ENCODE measurements at places on chromosomes 5 and 9. TPM values are rescaled to one million over a fixed set of nuclear protein-coding genes. Genes with fewer than 3 reads are reported as not detected.

GRCh38 chr9:136856079-136856476, 3.9 kb downstream of the MAMDC4 start:
- DNase-seq: no peak

GRCh38 chr5:111372799-111373198, 139.5 kb downstream of the STARD4 start:
- DNase-seq: no peak

GRCh38 chr9:127637322-127637847, 25.3 kb downstream of the STXBP1 start:
- peak; percentile 24 for DNase-seq

Gene PCDHAC1
- 12.2 TPM for total RNA-seq

DNA sequence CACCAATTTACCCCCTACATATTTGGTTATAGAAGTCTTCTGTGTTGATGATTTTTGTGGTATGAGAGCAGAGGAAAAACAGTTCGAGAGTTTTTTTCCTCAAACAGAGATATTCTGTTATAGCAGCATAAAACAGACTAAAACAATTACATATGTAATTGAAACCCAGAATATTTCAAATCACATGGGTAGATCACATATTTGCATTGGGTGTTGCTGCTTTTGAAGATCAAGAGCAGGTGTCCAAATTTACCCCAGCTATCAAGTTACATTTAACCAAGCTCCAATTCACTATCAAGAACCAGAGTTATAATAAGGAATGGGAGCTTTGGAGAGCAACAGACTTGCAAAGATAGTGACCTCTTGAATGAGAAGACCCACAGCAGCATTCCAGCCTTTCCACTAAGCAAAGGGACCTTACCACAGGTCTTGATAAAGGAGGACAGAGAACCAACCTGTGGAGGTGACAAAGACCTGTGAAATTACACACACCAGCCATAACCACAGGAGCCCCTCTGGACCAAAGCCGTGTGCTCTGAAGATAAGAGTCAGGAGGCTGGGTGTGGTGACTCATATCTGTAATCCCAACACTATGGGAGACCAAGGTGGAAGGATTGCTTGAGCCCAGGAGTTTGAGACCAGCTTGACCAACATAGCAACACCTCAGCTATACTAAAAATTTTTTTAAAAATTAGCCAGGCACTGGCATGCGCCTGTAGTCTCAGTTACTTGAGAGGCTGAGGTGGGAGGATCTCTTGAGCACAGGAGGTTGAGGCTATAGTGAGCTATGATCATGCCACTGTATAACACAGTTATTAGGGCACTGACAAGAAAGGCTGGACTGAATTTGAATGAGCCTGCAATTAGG, 4.0 kb upstream of the CCL28 start:
- DNase-seq: no peak
